ENCODE measurements at places on chromosomes 5 and 9.

GRCh38 chr9:134575901-134576176, 65.8 kb upstream of the COL5A1 start:
- no peak for DNase-seq

- DNase-seq = no peak
These were observed 108.7 kb upstream of the ADRA1B start for GRCh38 chr5:159807586-159807985.

GRCh38 chr9:16039218-16039987, 486.6 kb downstream of the CCDC171 start:
- no peak for DNase-seq

- DNase-seq = peak; percentile 4
These were observed 231.4 kb downstream of the NR2F1-AS1 start for GRCh38 chr5:93349613-93350012.

DNA sequence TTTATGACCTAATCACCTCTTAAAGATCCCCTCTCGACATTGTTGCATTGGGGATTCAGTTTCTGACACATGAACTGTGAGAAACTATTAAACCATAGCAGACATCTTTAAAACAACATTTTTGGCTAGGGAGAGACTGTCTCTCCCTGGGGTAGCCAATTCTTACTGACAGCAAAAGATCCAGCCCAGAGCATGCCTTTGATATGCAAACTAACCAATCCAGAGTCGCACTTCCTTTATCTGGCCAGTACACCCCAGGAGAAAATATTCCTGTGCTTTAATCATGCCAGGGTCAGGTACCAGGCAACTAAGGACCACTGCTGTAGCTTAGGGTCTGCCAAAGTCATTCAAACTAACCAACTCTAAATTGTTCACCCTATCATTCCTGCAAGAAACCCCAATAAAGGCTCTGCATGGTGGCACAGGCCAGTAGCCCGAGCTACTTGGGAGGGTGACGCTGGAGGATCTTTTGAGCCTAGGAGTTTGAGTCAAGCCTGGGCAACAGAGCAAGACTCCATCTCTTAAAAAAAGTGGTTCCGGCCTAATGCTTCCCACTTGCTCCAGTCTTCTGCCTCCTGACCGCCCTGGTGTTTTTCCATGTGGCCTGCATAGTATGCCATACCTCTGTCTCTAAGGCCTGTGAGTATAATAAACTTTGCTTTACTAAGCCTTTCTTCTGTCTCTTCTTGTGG, 62.3 kb upstream of the DAPK1 start:
- DNase-seq = no peak

- DNase-seq = no peak
These were observed at the start of gene UGT3A2 for GRCh38 chr5:36066540-36067210. TSS of gene UGT3A2 (minus strand) at chr5:36066882. CDS start at chr5:36066789, 93 bp downstream.

DNA sequence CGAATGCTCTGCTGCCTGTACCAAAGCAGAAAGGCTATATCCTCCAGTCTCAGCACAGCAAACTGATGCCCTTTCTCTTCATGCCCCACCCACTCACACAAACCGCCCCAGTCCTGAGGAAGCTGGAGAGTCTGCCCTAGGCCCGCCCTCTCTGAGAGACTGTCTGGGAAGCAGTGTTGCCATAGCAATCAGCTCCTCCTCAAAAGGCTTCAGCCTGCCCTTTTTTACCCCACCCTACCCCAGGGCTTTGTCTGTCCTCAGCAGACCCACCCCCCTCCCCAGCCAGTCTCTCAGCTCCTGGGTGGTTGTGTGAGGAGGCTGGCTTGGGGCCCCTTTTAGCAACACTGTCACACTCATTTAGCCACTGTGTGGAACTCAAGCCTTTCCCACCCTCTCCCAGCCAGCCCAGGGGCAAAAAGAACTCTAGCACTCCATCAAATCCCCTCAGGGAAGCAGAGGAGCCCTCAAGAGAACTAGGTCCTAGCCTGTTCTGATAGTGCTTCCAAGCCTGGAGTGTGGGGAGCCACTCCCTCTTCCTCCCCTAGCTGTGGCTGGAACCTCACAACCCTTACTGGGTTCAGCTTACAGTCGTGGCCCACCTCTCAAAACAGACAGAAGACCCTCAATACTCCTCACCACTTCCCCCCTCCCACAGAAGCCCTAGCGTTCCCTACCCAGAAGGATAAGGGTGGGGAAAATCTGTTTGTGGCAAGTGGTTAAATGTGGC, 1.4 kb downstream of the ATOSB start:
- DNase-seq = peak; percentile 63

DNA sequence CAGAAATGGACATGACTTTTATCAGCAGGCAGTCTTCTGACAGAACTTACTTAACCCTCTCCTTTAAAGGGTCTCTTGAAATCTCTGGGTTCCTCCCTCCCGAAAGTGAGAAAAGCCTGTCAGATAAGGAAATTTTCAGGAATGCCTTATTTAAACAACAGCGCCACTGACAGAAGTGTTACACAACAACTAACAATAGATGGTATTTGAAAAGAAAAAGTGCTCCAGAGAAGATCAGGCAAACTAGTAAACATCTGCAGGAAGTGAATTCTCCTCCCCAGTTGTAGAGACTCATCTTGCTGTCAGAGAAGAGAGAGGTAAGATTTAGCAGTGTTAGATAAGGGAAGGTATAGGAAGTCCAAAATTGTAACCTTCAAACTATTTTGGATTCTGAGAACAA, 107.2 kb upstream of the NFIL3 start:
- no peak for DNase-seq

DNA sequence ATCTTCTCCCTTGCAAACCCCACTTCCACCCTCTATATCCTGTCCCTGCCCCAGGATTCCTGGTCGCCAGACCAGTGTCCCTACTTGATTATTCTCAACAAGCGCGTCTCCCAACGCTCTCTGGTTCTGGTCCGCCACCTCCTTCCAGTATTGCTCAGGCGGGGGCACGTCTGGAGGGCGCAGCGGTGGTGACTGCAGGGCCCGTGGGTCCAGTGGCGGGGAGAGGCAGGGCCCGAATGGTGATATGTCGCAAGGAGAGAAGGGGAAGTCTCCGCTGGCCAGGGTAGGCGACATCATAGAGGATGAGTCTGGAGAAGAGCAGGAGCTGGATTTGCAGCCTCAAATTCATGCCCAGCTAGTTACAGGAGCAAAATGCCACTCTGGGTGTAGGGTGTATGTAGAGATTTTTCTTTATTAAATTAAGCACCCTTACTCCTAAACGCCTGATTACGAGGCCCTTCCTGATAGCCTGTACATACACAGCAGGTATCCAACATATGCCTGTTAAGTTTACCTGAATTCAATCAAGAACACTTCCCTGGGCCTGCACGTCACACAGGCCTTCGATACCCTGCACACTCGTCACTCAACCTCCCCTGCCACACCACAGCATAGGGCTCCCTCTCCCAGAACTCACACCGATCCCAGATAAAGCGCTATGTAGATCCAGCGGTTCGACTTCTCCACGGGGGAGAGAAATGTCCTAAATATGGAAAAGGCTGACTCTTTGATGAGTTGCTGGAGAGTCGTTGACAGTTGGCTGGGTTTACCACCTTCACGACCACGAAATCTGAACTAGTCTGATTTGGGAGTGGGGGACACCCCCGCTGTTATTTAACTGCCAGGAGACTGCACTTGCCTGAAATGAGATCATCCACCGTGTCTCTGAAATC, 4.8 kb downstream of the MCIDAS start:
- DNase-seq = no peak

- DNase-seq = no peak
These were observed 2015.4 kb upstream of the WWC1 start for GRCh38 chr5:166276006-166276405.

DNA sequence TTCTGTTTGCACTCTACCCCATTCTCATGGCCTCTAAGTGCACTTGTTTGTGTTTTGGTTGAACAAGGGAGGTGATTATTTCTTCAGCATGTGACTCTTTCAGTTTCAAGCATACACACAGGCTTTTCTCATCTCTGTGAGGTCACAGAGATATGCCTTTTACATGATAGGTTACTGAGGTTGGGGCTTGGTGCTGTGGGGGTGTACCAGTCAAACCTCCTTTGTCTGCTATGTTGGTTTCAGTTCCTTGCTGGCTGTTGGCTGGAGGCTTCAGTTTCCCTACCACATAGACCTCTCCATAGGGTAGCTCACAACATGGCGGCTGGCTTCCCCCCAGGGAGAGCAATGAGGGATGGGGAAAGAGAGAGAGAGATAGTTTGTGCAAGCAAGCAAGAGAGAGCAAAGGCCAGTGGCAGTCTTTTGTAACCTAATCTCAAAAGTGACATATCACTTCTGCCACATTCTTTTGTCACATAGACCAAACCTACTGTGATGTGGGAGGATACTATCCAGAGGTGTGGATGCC, 96.7 kb upstream of the SEMA6A start:
- DNase-seq = no peak

- no peak for DNase-seq
These were observed 102.1 kb downstream of the PAM start for GRCh38 chr5:102857076-102857818.

DNA sequence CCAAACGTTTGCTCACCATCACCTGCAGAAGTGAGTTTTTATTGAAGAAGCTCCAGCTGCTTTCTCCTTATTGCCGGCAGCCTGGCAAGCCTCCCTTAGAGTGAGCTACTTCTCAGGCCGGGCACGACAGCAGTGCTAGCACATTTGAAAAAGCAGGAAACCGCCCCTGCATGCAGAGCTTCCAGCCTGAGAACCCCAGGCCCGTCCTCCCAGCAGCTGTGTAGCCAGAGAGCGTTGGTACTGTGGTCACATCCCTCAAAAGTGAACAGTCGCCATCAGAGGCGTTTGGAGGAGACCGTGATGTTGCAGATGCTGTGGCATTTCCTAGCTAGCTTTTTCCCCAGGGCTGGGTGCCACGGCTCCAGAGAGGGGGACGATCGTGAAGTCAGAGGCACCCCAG, 23.5 kb downstream of the SLC25A25 start:
- no peak for DNase-seq

DNA sequence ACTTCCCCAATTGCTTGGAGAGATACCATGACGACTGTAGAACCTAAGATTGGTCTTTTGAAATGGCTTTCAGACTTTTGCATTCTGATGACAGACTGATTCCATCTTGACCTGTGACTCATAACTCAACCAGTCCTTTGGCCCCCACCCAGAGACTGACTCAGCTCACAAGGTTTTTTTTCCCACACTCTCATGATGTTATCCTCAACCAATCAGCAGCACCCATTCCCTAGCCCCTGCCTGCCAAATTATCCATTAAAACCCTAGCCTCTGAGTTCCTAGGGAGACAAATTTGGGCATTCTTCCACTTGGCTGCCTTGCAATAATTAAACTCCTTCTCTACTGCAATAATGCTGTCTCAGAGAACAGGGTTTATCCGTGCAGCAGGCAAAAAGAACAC, 1263.3 kb upstream of the CDH9 start:
- DNase-seq = no peak

DNA sequence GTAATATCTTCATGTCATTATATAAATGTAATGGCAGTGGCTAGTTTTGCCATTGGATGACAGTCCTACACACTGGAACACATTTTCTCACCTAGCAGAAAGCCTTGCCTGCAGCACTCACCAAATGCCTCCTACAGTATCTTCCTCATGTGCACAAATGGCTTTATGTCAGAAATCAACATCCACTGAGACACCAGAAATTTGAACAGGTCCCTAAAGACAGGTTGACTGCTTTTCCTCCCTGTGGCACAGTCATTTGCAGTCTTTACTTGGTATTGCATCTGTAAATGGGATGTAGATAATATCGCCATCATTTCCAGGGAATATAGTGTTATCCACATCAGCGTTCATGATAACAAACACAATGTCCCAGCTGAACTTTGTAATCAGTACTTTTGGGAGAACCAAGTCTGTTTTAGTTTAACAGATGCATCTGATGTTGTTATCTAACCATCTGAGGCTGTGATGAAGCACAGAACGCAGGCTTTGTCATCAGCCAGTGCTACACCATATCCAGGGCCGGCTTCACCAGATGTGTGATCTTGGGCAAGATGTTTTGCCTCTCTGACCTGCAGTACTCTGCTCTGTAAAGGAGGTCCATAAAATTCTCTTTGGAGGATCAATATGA, 83.9 kb upstream of the TAS2R1 start:
- DNase-seq = no peak
